Right hindlimb (tissue), 1 donor: ENCODE measurements at places on chromosomes 6 and 20.

GRCh38 chr6:55916188-55916587 is 40.8 kb upstream of the BMP5 start:
- DNase-seq, result no peak

DNA sequence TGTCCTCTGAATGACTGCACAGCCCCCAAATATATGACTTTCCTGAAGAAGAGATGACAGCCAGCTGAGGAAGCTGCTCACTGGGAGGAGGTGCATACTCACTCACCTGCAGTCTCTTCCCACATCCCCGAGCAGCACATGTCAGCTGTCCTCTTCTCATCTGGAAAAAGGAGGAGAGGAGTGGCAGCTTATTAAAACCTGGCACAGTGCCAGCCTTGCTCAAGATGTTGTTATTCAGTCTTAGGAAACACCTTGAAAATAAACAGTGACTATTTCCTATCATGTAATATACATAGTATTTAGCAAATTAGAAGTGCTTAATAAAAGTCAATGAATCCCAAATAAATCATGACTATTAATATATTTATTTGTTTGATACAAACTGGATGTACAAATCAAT is 232.9 kb downstream of the EPM2A start:
- no peak for DNase-seq

GRCh38 chr6:74851596-74851995 is 354.3 kb downstream of the COL12A1 start:
- DNase-seq, result no peak

DNA sequence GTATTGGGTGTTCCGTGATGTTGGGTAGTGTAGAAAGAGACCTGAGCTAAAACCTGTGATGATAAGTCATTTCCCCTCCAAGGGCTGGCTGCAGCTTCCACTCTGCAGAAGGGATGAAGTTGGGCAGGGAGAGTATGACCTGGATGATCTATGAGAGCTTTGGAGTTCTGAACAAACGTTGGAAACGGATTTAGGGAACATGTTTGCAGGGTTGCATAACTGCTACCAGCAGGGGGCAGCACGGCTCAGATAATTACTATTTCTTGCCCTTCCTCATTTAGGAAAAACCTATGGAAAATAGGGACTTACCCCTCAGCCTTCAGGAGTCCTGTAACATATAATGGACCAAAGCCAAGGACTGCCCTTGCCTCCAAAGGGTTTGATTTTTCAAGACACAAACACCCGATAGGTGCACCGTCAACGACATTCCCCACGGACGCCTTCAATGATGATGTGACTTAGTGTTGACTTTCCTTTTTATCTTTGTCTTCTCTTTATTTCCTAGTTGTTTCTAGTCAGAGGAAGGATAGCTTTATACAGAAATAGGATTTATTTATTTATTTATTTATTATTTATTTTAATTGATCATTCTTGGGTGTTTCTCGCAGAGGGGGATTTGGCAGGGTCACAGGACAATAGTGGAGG is 164.9 kb upstream of the SASH1 start:
- peak; percentile 52 for DNase-seq

GRCh38 chr20:10064611-10065010 is 29.8 kb downstream of the ANKEF1 start:
- DNase-seq, result no peak

GRCh38 chr20:12570371-12570770 is 438.4 kb upstream of the SPTLC3 start:
- DNase-seq, result no peak

DNA sequence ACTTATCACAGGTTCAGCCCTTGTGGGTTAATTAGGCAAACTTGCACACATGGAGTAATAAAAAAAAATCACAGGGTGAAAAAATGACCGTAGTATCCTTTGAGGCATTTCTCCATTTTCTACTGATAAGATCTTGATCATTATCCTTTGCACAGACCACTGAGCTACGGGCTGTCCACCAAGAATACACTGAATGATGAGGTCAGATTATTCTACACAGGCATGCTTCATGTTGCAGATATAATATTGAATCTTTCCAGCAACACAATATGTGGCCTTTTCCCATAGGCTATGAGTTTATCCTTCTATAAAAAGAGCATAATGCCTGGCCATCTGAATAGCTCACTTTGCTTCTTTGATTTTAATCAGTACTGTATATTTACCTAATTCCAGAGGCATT is 168.9 kb downstream of the FRK start:
- no peak for DNase-seq
